ENCODE measurements at places on chromosomes 11 and 22.

DNA sequence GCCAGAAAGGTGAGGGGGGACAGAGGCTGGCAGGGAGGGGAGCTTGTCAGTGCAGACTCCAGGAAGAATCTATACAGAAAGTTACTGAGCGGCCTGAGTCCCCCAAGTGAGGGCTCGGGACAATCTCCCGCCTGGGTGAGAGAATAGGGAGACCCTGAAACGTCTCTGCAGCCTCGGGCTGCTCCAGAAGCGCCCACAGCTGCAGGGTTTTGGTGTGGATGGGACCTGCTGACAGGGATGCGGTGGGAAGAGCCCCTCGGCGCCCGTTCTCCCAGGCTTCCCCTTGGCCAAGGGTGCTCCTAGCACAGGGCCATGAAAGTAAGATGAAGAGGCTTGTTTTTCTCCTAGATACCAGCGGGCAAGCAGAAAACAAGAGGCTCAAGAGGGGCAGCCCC lies 743 bp upstream of the RCE1 start:
- DNase-seq = no peak

DNA sequence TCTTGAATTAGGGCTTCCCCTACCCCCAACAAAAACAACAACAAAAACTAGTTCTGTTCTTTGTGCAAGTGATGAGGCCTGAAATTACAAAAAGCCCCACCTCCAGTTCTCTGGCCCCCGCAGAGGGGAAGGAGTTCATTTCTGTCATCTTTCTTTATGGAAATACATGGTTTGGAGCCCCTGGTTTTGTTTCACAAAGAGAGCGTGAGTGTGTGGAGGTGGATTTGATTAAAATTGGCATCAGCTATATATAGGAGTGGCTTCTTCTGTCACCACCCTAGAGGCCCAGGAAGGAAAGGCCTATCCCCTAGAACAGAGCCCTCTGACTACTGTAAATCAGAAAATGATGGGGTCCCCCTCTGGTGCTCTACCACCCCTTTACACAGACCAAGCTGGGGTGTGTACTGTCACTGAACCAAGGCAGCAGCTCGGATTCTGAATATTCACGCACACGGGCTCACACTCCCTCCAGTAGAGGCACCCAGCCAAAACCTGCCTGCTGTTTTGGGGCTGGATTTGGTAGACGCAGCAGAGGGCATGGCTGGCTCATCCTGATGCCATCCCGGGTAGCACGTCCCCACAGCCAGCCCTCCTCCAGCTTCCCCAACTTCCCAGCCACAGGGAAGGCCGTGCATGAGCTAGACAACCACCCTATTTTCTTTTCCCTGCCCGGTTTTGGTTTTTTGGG lies 19.4 kb downstream of the RCOR2 start:
- no peak for DNase-seq

DNA sequence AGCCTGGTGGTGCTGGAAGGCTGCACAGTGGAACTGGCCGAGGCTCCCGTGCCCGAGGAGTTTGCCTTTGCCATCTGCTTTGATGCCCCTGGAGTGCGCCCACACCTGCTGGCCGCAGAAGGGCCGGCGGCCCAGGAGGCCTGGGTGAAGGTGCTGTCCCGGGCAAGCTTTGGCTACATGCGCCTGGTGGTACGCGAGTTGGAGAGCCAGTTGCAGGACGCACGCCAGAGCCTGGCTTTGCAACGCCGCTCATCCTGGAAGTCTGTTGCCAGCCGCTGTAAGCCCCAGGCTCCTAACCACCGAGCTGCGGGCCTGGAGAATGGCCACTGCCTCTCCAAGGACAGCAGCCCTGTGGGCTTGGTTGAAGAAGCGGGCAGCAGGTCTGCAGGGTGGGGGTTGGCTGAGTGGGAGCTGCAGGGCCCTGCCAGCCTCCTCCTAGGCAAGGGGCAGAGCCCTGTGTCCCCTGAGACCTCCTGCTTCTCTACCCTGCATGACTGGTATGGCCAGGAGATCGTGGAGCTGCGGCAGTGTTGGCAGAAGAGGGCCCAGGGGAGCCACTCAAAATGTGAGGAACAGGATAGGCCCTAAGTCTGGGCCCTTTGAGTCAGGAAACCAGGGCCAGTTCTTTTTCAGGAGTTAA lies 1.9 kb upstream of the SMDT1 start:
- no peak for DNase-seq

DNA sequence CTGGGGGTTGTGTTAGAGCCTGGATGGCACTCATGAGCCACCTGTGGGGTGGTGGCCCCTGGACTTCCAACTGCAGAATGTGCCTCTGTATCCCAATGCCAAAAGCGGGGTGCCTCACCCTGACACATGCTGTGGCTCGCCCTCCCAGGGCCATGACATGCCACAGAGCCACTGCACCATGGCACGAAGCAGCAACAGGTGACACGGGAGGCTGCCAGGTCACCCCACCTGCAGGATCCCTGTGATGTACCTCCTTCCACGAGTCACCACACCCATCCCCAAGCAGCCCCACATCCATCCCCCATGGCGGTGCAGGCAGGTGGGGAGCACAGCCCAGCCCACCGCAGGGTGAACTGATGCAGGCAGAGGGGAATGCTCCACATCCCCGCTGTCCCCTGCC lies 14.8 kb downstream of the NECTIN1 start:
- no peak for DNase-seq

- no peak for DNase-seq
Measured at GRCh38 chr11:64385945-64386704, 27.2 kb downstream of the RPS6KA4 start.

GRCh38 chr11:107682572-107682971 lies 29.3 kb downstream of the SLN start:
- DNase-seq = no peak

GRCh38 chr11:32751381-32751780 lies 43.1 kb downstream of the CCDC73 start:
- no peak for DNase-seq

DNA sequence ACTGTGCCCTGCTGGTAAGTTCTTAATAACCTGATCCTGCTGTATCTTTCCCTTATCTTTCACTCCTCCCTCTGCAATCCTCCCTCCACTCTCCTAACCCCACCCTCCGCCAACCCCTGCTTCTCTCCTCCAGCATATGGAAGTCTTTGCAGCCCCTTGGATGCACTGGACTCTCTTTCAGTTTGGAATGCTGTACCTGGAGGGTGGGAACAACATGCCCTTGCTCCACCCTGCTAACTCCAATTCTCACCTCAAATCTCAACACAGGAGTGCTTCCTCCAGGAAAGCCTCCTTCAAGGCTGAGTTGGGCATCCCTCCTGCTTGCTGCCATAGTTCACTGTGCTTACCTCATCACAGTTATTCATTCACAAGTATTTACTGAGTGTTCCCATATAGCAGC lies 52.8 kb upstream of the LDLRAD3 start:
- DNase-seq = no peak

GRCh38 chr11:86175626-86176025 lies 68.9 kb upstream of the EED start:
- DNase-seq = no peak

GRCh38 chr22:47247579-47248240 lies 485.3 kb downstream of the TBC1D22A start:
- DNase-seq = no peak

DNA sequence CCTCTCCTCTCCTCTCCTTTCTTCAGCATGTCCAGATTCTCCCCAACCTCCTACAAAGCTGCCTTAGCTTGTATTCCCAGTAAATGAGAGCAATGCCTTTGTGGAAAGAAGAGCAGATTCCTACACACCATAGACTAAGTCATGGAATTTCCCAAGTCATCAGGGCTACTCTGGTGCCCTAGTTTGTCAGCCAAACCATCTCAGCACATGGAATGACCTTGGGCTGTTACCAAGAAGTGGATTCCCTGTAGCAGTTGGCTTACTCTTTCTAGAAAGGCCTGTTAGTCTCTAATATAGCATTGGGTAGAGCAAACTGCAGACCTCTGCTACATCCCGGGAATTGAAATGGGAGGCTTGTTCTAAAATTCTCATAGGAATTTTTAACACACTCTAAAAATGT lies 108.9 kb upstream of the OLFML1 start:
- no peak for DNase-seq

DNA sequence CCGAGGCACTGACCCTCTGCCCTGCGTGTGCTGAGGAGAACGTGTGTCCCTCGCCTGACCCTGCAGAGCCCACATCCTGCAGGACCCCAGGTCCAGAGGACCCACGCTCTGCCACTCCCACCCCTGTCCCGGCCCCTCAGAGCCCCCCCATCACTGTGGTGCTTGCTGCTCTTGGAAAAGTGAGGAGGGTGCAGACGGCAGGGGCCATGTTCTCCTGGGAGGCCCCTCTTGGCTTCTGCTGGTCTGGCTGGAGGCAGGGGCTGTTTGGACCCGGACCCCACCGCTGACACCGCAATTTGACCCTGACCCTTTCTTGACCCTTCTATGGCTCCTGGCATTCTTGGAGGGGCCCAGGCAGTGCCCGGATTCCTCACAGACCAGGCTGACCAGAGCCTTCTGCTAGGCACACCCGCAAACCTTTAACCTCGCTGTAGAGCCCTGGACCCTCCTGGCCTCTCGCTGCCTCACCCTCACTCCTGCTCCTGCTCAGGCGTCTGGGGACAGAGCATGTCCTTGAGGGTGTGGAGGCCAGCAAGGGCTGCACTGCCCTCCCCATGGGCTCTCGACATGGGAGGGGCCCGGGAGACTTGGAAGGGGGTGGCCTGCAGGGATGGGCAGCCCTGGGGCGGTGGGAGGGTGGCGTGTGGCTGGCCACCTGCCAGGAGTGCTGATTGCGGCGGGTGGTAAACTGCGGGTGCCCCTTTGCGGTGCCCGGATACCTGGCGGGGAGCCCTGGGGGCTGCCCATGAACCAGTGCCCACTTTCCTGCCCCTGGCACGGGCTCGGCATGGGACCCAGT lies 37.0 kb upstream of the MUC5AC start:
- DNase-seq = no peak

DNA sequence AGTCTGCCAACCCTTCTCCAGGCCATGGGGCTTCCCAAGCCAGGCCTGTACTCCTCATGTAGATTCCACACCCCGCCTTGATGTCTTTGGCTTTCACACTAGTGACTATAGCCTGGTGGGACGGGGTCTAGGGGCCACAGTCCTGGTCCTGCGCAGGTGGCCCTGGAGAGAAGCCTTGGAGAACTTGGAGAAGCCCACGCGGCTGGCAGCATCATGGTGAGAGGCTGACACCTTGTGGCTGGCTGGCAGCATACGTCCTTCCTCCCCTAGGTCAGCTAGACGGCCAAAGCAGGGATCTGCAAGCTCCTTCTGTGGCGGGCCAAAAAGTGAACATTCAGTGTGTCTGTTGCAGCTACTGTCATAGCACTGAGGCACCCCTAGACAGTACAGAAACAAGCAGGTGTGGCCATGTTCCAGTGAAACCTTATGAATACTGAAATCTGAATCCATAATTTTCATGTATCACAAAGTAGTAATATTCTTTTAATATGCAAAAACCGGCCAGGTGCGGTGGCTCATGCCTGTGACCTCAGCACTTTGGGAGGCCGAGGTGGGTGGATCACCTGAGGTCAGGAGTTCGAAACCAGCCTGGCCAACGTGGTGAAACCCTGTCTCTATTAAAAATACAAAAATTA lies 42.0 kb downstream of the FAM83F start:
- DNase-seq = no peak

DNA sequence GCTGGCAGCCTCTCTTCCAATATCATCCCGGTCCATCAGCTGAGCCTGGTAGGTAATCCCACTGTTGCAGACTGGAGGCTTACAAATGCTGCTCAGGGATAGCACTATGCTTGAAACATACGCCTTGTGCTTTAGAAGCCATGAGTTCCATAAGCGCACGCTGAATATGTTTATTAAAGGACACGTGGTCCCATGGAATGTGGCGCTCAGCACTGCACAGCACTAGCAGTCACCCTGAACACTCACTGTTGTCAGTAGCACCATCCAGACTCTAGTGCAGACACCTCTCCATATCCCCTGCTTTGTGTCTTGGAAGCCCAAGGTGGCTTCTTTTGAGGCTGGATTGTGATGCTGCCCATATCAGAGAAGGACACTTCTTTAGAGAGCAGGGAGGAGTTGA lies 120.9 kb downstream of the MAML2 start:
- no peak for DNase-seq

GRCh38 chr11:134978388-134979088 lies 566.5 kb upstream of the B3GAT1 start:
- no peak for DNase-seq

GRCh38 chr22:29379258-29379657 lies 9.1 kb downstream of the AP1B1 start:
- no peak for DNase-seq

GRCh38 chr11:129453293-129453721 lies 77.7 kb downstream of the BARX2 start:
- no peak for DNase-seq

GRCh38 chr22:17851759-17852158 lies 77.5 kb upstream of the BID start:
- DNase-seq = no peak

- DNase-seq = no peak
Measured at GRCh38 chr11:111811445-111811844, 45.3 kb upstream of the PPP2R1B start.

GRCh38 chr11:61580271-61580888 lies 496 bp downstream of the SYT7 start:
- DNase-seq = no peak

DNA sequence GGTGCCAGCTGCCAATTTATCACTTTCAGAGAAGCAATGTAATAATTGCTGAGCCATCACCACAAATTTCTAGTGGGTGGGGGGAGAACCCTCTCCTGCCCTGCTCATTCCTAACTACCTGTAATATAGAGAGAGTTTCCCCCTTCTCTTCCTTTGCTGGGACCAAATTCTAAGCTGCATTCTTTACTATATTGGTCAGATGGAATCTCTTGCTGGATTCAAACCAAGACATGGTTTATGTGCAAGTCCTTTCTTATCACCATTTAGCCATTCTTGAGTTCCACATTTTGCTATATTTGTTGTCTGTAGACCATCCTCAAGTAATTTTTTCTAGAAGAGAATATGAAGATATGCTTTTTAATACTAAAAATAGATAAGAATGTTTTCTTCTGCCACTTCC lies 452.1 kb downstream of the MN1 start:
- DNase-seq = no peak
